Bronchial smooth muscle cell (primary cell): ENCODE measurements at places on chromosomes 3 and 15. TPM values are rescaled to one million over a fixed set of nuclear protein-coding genes. Genes with fewer than 3 reads are reported as not detected.

The ST8SIA2 gene
- not detected in 2 replicates for total RNA-seq

The TNFSF10 gene
- total RNA-seq, result 9.2 and 9.6 TPM in 2 replicates

The TM6SF1 gene
- total RNA-seq, result 1.9 and 2.0 TPM in 2 replicates

The MGLL gene
- total RNA-seq, result 12.8 and 13.6 TPM in 2 replicates

The ZNF385D gene
- total RNA-seq, result 1.1 and 1.5 TPM in 2 replicates

The PLSCR2 gene
- total RNA-seq, result 0.32 TPM in 1 of 2 replicates, not detected in the other

The LRRC31 gene
- total RNA-seq, result not detected in 2 replicates
